ENCODE measurements at places on chromosomes 16 and 17. TPM values are rescaled to one million over a fixed set of nuclear protein-coding genes. Genes with fewer than 3 reads are reported as not detected.

- DNase-seq = no peak
Observed at GRCh38 chr17:36813357-36813756, 123.9 kb upstream of the LHX1 start.

DNA sequence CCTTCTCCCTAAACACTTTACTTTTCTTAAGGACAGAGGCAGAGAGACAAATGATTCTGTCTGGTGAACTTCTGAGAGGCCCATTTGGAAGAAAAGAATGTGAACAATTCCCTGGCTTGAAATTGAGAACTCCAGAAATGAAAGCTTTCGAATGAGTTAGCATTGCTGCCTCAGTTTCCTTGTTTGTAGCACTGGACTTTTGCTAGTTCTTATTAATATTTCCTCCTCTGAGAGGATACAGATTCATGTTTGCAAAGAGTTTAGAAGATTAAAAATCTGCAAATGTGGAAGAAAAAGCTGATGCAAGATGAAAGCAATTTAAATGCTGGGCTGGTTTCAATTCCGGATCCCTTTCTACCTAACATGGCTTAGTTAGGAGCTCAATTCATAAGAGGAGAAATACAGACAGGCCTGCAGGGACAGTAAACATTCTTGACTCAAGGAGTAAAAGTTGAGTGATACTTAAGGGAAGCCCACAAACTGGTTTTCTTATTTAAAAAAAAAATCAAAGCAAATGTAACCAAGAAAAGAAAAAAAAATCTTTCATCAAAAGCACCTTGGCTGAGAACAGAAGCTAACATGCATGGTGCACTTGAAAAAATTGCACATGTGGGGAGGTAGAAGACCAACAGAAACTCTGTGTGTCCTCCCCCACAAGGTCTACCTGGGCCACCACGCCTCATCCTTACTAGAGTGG, 27.1 kb downstream of the HNF1B start:
- DNase-seq = no peak

DNA sequence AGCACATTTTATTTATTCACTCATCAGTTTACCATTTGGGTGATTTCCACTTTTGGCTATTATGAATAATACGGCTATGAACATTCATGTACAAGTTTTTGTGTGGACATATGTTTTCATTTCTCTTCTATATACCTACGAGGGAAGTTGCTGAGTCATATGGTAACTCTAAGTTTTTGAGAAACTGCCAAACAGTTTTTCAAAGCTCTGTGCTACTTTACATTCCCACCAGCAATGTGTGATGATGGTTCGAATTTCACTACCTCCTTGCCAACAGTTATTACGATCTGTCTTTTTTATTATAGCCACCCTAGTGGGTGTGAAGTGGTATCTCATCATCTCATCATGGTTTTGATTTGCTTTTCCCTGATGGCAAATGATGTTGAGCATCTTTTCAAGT, 63.7 kb upstream of the MRTFB start:
- peak; percentile 92 for DNase-seq

Gene PRAC1
- total RNA-seq = not detected

DNA sequence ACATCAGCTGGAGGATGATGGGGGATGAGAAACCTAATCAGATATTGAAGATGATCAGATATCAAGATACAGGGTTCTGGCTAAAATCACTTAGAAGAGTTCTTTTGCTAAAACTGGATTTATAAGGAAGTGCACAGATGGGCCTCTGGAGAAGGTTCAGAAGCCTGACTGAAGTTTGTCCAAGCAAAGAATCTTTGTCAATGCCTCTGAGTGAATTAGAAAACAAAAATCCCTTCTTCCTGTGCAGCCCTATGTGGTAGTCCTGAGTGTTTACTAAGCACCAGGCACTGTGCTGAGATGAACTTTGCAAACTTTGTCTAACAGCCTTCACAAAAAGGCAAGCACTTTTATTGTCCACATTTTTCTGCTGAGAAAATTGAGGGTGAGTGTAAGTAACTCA, 11.4 kb upstream of the CENPV start:
- no peak for DNase-seq

DNA sequence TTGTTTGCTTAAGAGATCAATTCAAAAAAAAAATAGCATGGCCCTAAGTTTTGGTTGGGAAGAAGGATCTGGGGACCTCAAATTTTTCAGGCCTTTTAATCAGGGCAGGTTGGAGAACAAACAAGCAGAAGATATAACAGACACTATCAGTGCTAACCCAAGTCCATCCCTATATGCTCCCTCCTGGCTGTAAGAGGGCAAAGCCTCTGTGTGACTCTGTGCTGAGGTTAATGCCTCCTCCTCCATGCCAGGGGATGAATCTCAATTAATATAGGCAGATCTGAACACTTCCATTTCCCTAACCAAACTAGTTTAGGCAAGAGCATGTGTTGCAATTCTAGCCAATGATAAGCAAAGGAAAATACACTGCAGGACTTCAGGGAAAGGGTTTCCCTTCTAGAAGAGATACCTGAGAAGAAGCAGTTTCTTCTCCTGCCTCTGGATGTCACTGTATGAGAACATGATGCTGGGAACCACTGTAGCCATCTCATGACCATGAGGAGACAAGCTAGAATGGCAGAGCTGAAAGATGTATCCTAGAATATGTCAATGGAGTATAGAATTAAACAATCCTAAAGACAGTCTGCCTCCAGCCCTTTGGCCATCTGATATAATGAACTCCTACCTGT, 76.0 kb downstream of the CHD9NB start:
- DNase-seq = peak; percentile 22

DNA sequence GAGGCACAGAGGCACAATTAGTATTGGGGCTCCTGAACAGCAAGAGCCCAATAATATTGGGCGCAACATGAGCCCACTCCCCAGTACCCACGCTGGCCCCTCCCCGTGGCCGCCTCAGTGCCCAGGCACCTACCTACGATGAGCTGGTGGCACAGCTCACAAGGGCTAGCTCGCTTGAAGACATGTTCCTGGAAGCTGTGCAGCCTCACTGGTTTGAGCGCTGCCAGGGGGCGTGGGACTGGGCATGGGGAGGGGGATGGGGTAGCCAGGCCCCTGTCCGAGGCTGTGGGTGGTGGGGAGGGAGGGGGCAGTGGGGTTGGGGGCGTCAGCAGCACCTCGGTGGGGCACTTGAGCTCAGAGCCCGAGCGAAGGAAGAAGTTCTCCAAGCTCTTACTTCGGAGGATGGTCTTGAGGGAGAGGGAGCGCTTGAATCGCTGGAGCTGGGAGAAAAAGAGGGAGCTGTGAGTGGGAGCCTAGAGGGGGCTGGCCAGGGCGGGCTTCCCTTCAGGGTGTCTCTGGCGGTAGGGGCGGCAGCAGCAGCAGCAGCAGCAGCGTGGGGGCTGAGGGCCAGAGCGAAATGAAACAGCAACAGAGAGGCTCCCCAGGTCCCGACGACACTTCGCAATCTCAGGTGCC, 7.9 kb downstream of the STAC2 start:
- DNase-seq = no peak

- DNase-seq = no peak
Observed at GRCh38 chr16:75854152-75854551, 127.9 kb upstream of the CPHXL start.

DNA sequence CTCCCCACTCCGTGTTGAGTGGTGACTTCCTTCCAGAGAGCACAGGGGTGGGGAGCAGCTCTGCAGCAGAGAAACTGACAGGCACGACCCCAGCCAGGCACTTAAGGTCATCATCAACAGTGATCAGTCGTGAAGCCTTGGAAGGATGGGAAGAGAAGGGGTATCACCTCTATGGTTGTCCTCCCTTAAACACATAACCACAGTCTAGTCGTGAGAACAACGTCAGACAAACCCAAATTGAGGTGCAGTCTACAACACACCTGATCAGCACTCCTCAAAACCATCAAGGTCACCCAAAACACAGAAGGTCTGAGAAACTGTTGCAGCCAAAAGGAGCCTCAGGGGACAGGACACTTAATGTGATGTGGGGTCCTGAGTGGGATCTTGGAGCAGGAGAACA, 68.3 kb downstream of the MPRIP start:
- no peak for DNase-seq

- DNase-seq = no peak
Observed at GRCh38 chr17:51439395-51440229, 179.3 kb downstream of the UTP18 start.

GRCh38 chr16:1877089-1877488, 5.1 kb upstream of the MEIOB start:
- DNase-seq = no peak

DNA sequence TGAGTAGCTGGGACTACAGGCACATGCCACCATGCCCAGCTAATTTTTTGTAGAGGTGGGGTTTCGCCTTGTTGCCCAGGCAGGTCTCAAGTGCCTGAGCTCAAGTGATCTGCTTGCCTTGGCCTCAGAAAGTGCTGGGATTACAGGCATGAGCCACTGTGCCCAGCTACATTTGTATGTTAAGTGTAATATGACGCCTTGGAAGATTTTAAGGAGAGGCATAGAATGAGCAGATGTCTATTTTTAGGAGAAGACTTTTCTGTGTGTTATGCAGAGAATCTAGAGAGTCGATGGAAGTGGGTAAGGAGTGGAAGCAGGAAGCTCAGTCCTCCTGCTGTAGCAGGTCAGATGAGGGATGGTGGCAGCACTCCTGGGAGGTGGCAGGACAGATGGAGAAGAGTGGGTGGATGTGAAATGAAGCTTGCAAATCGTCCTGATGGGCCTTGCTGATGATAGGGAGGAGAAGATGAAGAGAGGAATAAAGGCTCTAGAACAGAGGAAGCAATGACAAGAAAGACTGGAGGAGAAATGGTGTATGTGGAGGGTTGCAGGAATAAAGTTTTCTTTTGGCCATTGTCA, 125.3 kb downstream of the SHISA6 start:
- DNase-seq = no peak

DNA sequence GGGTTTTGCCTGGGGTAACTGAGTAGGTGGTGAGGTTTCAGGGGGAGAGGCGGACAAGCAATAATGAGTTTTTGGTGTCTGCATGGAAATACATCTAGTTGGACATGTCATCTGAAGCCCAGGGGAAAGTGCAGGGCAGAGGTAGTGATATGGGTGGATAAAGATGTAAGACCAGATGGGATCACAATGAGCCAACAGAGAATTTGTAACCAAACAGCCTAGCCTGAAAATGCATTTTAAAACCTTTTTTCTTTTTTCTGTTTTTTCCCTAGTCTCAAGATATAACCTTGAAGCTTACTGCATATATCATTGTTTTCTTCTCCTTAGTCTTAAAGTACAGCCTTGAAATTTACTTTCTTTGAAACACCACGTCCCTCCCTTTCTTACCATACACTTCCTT, 3.7 kb upstream of the ZNF19 start:
- no peak for DNase-seq

- no peak for DNase-seq
Observed at GRCh38 chr17:36999471-36999870, 50.7 kb downstream of the AATF start.

GRCh38 chr16:49921791-49922456, 66.0 kb upstream of the ZNF423 start:
- DNase-seq = peak; percentile 17

DNA sequence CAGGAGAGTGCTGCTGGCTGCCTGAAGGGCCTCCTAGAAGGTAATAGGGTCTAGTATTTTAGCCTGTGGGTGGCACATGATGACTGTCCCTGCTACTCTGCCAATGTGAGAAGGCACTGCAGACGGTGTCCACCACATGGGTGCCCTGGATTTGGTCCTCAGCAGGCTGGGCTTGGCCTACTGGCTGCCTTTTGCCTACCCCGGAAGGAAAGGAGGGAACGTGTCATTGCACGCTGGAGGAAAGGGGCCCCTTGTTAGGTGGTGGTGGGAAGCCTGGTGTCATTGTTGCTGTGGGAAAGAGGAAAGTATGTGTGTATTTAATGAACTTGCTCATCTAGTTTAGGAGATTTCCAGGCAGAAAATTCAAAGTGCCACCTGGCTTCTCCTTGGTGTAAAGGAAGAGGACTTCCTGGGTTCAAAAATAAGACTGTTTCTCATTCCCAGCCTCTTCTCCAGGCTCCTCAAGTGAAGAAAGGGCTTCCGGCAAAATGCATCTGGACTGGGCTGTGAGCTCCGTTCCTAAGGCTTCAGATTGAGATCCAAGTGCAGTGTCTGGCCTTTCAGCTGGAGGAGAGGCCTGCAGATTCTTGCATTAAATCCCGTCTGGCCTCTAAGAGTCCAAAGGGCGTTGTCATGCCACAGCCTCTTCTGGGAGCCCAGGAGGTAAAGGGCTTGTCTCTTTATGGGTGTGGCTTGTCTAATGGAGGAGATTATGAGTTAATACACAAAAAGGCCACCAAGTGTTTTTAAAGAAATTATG, 55.1 kb downstream of the RPTOR start:
- no peak for DNase-seq

Gene PIRT
- not detected for total RNA-seq

Gene CEP295NL
- 0.72 TPM for total RNA-seq

GRCh38 chr16:19162085-19162484, 6.0 kb upstream of the SYT17 start:
- peak; percentile 17 for DNase-seq

Data from IMR-90 (cell line).